ENCODE measurements at places on chromosomes 16 and 17.
A peak's percentile ranks its signal among the peaks of the same experiment; 100 is the strongest.

DNA sequence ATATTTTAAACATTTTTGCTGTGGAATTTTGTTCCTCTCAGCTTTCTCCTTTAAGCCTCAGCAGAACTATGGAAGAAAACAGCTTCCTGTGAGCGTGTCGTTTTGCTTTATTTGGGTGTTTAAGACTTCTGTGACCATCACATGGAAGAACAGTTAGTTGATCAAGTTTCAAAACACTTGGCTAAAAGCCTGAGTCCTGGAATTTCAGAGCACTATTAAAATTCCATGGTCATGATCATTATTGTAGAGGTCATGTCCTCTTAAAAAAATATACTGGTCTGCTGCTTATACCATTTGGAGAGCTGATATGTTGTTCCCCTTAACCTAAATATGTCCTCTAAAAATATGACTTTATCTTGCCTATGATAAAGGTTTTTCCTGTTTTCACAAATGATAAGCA is 12.6 kb upstream of the CDR2 start:
- DNase-seq: peak; percentile 53

GRCh38 chr16:26983426-26983825 is 83.3 kb upstream of the C16orf82 start:
- peak; percentile 61 for DNase-seq

GRCh38 chr17:13568582-13569397 is 32.9 kb downstream of the HS3ST3A1 start:
- DNase-seq: no peak

DNA sequence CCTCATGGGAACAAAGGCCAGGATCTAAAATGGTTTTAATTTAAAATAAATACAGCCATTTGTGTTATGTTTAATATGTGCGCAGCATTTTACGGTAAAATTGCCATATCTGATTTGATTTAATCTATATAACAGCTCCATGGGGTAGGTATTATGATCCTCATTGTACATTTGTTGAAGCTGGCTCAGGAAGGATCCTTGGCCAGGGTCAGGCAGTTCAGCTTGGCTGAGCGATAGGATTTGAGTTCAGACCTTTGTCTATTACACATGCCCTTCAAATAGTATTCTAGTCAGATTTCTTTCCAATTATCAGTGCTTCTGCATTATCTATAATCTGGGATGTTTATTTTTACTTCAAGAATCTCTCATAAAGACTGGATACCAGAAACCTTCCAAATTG is 950.4 kb upstream of the EEF2KMT start:
- no peak for DNase-seq
